HepG2 (cell line): ENCODE measurements at places on chromosomes 3 and 15. TPM values are rescaled to one million over a fixed set of nuclear protein-coding genes. Genes with fewer than 3 reads are reported as not detected.

STRC gene
- total RNA-seq, result 0.07 TPM in 1 of 2 replicates, not detected in the other

SLC28A2 gene
- 0.08 and 0.11 TPM in 2 replicates for total RNA-seq

SYNPR gene
- 0.04 TPM in 1 of 2 replicates, not detected in the other for total RNA-seq

LRRC31 gene
- total RNA-seq, result not detected in 2 replicates

GRCh38 chr3:119831941-119832371 is 50.1 kb downstream of the NR1I2 start:
- no peak for DNase-seq
- peaks cover 5% of the 10 kb centered on the region for H3K4me1 ChIP-seq
- H3K27me3 ChIP-seq, result no peaks in the 10 kb centered on the region
- H3K36me3 ChIP-seq, result no peaks in the 10 kb centered on the region
- H3K27ac ChIP-seq, result no peak overlapping the region

GRCh38 chr15:81560405-81560804 is 186.4 kb upstream of the TMC3 start:
- H3K27me3 ChIP-seq, result no peaks in the 10 kb centered on the region
- DNase-seq, result no peak
- no peaks in the 10 kb centered on the region for H3K36me3 ChIP-seq
- H3K4me1 ChIP-seq, result no peaks in the 10 kb centered on the region
- H3K4me3 ChIP-seq, result no peak overlapping the region
- no peak overlapping the region for H3K27ac ChIP-seq

DNA sequence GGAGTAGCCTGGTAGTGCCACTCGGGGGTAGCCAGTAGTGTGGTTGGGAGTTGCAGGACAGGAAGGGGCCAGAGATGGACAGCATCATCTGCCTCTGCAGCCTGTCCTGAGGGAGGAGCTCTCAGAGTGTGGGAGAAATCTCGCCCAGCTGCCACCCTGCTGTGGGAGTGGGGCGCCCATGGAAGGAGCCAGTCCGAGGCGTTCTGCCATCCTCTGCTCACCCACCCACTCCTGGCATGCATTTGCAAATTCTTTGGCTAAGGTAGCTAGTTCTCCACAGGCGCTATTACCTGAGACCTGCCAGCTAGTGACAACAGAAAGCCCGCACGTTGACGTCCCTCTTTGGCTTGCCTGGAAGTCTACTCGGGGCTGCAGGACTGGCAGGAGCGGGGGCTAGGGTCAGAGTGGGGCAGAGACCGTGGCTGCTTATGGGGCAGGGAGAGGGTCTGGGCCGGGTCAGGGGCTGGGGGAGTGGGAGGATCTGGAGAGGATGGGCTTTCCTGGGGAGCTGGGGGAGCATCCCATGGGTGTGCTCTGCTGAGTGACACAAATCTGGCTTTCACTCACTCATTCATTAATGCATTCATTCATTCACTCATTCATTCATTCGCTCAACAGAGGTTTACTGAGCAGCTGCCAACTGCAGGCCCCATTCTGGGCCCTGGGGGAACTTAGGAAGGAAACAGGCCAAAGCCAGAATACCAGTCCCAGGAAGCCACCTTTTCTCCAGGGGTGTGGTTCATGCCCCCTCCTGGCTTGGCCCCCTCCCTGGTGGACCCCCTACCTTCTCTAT is 44.4 kb upstream of the INSYN1 start:
- DNase-seq, result no peak
- no peaks in the 10 kb centered on the region for H3K36me3 ChIP-seq
- H3K4me1 ChIP-seq, result peaks cover 8% of the 10 kb centered on the region; the same call in 1 of the 2 replicates
- no peak overlapping the region for H3K4me3 ChIP-seq
- peaks cover 3% of the 10 kb centered on the region; the same call in 1 of the 2 replicates for H3K27me3 ChIP-seq

DNA sequence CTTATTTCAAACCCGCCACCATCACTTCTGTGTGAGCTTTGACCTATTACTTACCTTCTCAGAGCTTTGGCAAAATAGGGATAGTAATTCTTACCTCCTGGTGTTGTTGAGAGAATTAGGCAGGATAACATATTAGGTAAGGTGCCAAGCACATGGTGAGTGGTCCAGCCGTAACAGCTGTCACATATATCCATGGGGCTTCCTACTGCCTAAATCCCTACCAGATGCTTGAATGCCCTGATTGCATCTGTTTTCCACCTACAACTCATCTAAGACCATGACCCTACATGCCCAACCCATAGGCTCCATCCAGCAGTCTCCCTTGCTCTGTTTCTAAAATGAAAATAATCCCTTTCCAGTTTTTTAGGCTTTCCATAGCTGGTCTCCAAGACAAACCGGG is 162.3 kb upstream of the NR2E3 start:
- peaks cover 19% of the 10 kb centered on the region for H3K4me1 ChIP-seq
- no peaks in the 10 kb centered on the region for H3K36me3 ChIP-seq
- H3K4me3 ChIP-seq, result no peak overlapping the region
- H3K27me3 ChIP-seq, result peaks cover 8% of the 10 kb centered on the region; the same call in 1 of the 3 replicates

DNA sequence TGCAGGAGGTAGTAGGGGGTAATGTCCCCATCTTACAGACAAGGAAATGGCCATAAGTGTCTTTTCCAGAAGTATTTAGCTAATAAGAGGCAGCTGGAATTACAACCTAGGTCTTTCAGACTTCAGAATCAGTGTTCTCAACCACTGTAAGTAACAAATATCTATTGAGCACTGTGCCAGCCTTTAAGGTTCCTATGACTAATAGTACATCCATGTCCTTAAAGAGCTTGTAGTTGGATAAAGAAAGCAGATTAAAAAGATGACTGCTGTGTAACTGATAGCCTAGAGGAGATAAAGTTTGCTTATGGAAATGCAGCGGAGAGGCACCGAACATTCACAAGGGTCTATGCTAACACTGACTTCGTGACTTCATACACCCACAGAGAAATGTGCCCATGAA is 136.0 kb downstream of the KCNMB2 start:
- H3K27ac ChIP-seq, result no peak overlapping the region
- H3K36me3 ChIP-seq, result no peaks in the 10 kb centered on the region
- no peak overlapping the region for H3K4me3 ChIP-seq
- DNase-seq, result no peak
- no peaks in the 10 kb centered on the region for H3K27me3 ChIP-seq
